ENCODE measurements at places on chromosomes 1 and 21. TPM values are rescaled to one million over a fixed set of nuclear protein-coding genes. Genes with fewer than 3 reads are reported as not detected.

Gene AHCTF1
- 50.3 TPM for polyA plus RNA-seq

DNA sequence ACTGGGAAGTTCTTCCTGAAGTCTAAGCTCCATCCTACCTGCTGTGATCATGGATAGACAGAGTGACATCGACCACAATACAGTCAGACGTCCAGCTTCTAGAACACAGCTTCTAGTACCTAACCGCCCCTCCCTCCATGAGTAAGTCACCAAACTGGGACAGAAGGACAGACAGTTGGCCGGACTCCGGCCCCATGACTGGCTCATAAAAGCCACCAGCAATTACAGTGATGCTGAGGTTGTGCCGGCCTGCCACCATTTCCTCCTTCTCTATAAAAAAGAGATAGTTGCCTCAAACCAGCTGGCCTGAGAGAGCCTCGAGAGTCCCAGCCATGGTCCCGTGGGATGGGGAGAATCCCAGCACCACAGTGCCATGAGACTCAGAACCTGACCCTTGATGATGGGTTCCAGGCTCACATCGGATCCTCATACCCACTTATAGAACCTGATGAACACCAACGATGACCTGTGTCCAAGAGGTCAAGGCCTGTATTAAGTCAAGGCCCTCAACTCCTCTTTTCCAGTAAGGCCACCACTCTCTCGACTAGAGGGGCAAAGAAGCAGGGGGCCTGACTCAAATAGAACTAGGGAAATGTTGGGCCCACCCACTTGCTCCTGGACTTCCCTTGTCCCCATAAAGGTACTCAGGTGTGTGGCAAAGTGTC, 3.4 kb downstream of the MEF2D start:
- no peak for DNase-seq

Gene SLX9
- 13.1 TPM for polyA plus RNA-seq

DNA sequence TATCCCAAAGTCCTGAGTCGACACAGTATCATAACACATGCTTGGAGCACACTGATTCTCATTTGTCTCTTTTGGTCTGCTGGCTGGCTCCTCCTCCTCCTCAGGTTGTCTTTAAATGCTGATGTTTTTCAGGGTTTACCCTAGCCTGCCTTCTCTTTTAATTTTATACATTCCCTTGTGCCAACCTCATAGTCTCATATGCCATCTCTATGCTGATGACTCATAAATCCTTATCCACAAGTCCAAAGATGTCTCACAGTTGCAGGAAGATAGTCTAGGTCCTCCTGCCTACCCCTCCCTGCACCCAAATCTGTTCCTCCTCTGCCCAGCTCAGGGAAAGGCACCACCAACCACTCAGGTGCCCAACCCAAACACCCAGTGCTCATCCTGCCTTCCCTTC, 108.3 kb downstream of the SIPA1L2 start:
- no peak for DNase-seq

GRCh38 chr21:45284456-45284741, 3.3 kb downstream of the POFUT2 start:
- no peak for DNase-seq

DNA sequence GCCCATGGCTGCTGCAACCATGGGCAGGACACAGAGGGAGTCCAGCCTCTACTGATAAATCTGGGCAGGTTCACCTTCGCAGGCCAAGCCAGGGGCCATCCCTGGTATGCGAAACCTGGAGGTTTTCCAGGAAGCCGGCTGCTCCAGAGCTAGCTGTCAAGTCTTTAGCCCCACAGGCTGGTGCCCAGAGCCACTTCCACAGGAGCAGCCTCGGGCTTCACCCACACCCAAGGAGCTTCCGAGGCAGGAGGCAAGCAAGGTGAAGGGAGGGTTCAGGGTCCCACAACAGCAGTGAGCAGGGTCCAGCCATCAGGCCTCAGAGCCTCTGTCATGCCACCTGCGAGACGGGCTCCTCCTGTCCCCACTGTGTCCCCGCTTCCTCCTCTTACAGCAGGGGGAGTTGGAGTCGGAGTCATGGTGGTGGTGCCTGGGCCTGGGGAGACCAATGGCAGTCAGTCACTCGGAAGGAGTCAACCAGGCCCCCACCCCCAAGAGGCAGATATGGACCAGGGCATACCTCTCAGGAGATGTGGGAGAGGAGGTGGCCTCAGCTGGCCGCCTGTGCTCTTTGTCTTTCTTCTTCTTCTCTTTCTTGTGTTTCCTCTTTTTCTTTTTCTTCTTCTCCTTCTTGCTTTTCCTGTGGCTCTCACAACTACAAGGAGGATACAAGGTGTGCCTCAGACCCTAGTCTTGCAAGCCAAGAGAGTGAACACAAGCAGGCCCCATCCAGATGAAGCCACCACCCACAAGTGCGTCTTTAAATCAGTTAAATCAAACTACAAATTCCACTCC, 2.1 kb downstream of the C1orf35 start:
- no peak for DNase-seq

DNA sequence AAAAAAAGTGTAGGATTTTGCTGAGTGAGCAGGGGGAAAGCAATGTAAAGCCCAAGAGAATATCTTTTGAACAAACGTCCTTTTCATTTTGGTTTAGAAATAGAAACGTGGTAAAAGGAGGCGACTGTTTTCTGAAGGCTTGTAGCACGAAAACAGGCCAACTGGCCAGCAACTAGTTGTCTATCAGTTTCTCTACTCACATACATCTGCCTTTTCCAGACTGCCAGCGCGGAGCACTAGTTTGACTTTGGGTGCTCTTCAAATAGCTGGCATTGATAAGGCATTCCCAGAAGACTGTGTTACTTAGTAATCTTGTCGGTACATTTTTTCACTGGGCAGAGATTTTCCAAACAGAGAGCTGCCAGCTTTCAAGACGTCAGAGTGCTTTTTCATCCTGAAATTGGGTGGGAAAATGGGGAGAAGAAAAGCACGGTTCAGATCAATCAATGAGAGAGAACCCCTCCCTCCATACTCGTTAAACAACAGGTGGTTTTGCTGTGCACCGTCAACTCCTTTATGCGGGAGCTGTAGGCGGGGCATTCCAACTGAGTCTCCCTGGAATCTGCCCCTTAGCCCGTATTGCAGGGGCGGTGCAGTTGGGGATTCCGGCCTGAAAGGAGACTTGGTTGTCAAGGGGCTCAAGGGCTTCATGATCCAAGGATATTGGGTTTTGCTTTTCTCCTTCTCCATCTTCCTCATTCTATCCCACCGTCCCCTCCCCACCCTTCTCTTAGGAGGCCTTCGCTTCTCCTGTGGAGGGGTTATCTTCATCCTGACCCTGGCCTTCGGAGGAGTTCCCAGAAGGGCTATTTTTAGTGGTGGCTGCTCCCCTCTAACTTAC, 884 bp upstream of the LRRC8C start:
- peak; percentile 8 for DNase-seq

Gene NBPF20
- polyA plus RNA-seq = 1.8 TPM

- no peak for DNase-seq
Observed at GRCh38 chr1:244730934-244731434, 78.1 kb downstream of the DESI2 start.

GRCh38 chr1:100413035-100413434, 60.7 kb downstream of the CDC14A start:
- no peak for DNase-seq

Gene PCSK9
- polyA plus RNA-seq = 3.1 TPM

DNA sequence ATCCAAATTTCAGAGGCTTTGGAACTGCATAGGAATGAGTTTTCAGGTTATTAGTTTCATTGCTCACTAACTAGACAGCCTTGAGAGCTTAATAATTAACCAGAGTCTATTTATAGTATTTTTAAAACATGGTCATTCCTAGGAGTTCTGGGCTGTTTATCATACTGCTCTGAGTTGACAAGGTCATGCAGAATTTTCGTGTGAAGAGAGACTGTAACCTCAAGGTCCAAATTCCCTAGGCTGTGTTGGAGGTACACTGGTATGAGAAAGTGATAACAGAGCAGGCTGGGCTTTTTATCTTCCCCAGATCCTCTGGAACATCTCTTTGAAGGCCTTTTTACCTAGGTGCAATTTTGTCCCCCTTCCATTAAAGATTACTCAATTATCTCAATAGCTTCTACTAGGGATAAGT, 736.3 kb downstream of the LTN1 start:
- no peak for DNase-seq

DNA sequence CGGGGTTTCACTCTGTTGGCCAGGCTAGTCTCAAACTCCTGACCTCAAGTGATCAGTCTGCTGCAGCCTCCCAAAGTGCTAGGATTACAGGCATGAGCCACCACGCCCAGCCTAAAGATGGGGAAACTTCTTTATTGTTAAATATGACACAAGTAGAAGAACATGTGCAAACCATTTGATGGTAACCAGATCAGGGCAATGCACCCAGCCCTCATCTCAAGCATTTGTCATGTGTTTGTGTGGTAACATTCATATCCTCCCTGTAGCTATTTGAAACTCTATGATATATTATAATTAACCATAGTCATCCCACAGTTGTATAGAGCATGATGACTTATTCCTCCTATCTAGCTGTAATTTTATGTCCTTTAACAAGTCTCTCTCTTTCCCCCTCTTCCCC, 119.5 kb upstream of the TMPRSS2 start:
- DNase-seq = no peak

GRCh38 chr1:200194477-200194876, 167.0 kb downstream of the NR5A2 start:
- no peak for DNase-seq

DNA sequence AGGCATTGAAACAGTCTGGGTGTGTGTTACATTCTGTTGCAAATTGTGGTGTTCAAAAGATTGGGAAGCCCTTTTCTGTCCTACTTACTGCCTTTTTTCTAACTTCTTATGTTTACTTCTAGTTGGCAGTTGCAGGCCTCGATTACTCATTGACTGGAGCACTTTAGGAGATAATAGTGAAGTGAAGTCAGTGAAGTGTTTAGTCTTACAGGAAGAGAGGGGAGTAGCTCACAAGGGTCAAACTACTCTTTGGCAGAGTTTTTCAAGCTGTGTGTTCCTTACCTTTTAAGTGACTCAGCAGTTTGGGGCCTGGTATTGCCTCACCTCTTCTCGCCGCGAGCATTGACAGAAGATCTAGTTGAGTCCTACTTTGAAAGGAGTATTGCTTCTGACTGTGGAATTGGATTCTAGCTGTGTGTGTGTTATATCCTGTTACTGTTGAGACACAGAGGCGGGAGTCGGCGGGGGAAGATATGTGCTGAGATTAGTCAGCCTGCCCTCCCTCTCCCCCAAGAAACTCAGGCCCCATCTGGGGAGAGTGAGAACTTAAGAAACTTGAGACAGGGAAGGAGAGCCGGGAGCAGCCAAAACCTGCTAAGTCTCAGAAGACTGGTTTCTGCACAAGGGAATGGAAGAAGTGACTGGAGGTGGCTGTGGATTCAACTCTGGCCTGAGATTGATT, 19.3 kb downstream of the AHCYL1 start:
- no peak for DNase-seq

Gene MFAP2
- 363 TPM for polyA plus RNA-seq

Gene OR11L1
- not detected for polyA plus RNA-seq

- no peak for DNase-seq
Observed at GRCh38 chr1:35164893-35165292, 28.1 kb downstream of the SFPQ start.

- DNase-seq = no peak
Observed at GRCh38 chr1:221316491-221317056, 425.3 kb downstream of the DUSP10 start.

GRCh38 chr1:244674446-244674845, 21.5 kb downstream of the DESI2 start:
- no peak for DNase-seq

GRCh38 chr1:3663999-3664699, 11.8 kb downstream of the TP73 start:
- no peak for DNase-seq

- DNase-seq = no peak
Observed at GRCh38 chr1:200073286-200073637, 45.8 kb downstream of the NR5A2 start.

- DNase-seq = no peak
Observed at GRCh38 chr1:222404710-222405109, 143.2 kb downstream of the HHIPL2 start.

- DNase-seq = no peak
Observed at GRCh38 chr1:226711976-226712741, 26.9 kb downstream of the ITPKB start.

Gene KCNJ9
- not detected for polyA plus RNA-seq

DNA sequence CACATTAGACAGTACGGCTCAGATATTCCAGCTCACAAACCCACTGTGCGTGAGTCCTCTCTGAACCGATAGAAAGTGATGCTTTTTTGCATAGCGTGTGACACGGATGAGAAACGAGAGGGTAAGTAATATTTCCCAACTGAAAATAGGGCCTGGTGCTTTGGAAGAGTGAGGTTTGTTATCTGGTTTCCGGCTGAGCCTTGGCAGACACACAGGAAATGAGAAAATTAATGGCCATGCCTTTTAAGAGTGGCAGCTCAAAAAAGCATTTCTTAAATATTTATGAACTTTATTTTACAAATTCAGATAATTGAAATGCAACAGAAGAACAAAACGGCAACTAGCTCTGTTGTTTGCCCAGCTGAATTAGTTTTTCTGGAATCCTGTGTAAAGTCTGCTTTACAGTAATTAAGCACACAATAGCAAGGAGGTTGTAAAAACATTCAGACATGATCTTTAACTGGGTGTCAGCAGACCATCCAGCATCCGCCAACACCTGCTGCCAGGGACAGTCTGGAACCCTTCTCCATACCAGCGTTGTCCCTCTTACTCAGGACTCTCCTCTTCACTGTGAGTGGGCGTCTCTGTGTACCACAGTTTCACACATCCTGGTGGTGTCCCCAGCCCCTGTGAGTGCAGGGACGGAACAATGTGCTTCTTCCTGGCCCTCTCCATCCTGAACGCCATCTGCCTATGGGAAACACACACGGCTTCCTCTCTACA, 155.4 kb downstream of the PGBD5 start:
- DNase-seq = no peak

Gene CLCNKA
- 1.4 TPM for polyA plus RNA-seq

Gene IL12RB2
- polyA plus RNA-seq = 0.61 TPM

DNA sequence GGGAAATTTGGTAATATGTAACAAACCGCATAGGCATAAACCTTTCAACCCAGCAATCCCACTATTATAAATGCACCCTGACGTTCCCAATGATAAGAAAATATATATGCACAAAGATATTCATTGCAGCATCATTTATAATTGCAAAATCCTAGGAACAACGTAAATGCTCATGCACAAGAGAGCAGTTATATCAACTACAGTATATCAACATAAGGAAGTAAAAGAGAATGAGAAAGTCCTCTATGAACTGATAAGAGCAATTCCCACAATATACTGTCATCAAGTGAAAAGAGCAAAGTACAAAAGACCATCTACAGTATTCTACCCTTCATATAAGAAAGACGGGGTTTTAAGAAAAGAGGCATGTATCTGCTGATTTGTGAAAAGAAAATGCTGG, 229.9 kb downstream of the SLC45A1 start:
- DNase-seq = no peak

Gene SELENBP1
- 154 TPM for polyA plus RNA-seq

Gene AMY2A
- polyA plus RNA-seq = not detected

Gene MCOLN3
- polyA plus RNA-seq = 1.2 TPM

- no peak for DNase-seq
Observed at GRCh38 chr1:147892731-147893214, 9.8 kb upstream of the GJA8 start.

Gene IGSF9
- polyA plus RNA-seq = 12.7 TPM

Gene CACNA1E
- 0.17 TPM for polyA plus RNA-seq

- DNase-seq = no peak
Observed at GRCh38 chr1:145898756-145899155, 11.1 kb downstream of the ITGA10 start.

GRCh38 chr1:208208132-208208487, 36.1 kb downstream of the PLXNA2 start:
- no peak for DNase-seq

Gene RBM11
- 5.3 TPM for polyA plus RNA-seq

Gene PRUNE1
- 42.7 TPM for polyA plus RNA-seq

Measured in left lung (tissue), 14 donors.